Thoracic aorta (tissue), 2 donors: ENCODE measurements at places on chromosomes 12 and 14. TPM values are rescaled to one million over a fixed set of nuclear protein-coding genes. Genes with fewer than 3 reads are reported as not detected.
A peak's percentile ranks its signal among the peaks of the same experiment; 100 is the strongest.

- no peak for DNase-seq
Observed at GRCh38 chr12:16323010-16323409, 24.4 kb upstream of the MGST1 start.

- DNase-seq: no peak
Observed at GRCh38 chr12:107525719-107526554, 159.7 kb upstream of the PWP1 start.

GRCh38 chr14:105527826-105528585 lies 1.6 kb downstream of the TMEM121 start:
- DNase-seq: no peak

Gene SOX5
- 37.0 TPM for total RNA-seq

DNA sequence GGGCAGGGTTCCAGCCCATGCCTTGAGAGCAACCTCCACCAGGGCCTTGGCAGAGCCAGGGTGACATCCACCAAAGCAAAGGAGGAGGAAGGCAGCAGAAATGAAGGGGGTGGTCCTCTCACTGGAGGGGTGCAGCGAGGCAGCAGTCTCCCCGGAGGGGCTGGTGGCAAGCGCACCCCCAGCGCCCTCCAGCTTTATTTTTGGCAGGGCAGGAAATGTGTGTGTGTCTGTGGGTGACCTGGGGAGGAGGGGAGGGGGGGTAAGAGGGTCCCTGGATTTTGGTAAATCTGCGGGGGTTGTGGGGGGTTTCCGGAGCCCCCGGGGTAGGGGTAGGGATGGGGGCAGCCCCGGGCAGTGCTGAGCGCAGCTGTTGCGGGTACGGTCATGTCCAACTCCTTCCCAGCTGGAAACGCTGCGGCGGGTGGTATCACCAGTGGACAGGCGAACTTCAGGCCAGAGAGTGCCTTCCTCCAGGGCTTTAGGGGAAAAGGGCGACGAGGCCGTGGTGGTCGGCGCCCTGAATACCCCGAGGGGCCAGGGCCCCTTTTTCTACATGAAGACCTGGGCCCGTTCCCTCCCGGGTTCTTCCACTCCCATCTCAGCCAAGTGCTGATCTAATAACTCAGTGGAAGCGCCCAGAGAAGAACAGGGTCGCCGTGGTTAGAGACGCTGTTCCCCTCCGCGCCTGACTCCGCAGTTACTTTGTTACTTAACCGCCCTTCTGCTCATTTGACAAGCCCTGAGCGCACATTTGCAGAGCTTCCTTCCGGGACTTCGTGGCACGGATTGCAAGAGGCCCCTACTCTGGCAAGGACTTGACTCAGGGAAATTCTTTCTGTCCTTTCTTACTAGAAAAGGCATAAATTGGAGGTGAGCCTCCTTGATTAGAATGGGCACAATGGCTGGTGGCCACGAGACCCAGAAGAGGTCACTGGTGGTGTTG lies 55.2 kb downstream of the FOS start:
- no peak for DNase-seq

Gene SLC5A8
- not detected for total RNA-seq

Gene PRH2
- not detected for total RNA-seq

GRCh38 chr12:41537522-41537921 lies 349.4 kb downstream of the PDZRN4 start:
- no peak for DNase-seq

DNA sequence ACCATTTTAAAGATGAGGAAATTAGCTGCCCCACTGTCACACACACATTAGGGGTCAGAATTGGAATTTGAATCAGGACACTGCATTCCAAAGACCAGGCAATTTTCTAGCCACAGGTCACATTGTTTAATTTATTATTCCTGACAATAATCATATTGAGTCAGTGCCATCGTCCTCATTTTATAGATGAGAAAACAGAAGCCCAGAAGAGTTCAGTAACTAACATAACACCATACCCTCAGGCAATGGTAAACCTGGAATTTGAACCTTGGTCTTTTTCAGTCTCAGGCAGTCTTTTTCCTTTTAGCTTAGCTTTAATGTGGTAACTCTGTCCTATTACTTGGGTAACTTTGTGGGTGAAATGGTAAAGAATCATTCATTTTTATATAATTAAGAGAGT lies 330.3 kb upstream of the SYT1 start:
- no peak for DNase-seq

Gene LRTM2
- total RNA-seq: not detected

GRCh38 chr12:94832780-94833681 lies 170.5 kb downstream of the NDUFA12 start:
- DNase-seq: no peak

DNA sequence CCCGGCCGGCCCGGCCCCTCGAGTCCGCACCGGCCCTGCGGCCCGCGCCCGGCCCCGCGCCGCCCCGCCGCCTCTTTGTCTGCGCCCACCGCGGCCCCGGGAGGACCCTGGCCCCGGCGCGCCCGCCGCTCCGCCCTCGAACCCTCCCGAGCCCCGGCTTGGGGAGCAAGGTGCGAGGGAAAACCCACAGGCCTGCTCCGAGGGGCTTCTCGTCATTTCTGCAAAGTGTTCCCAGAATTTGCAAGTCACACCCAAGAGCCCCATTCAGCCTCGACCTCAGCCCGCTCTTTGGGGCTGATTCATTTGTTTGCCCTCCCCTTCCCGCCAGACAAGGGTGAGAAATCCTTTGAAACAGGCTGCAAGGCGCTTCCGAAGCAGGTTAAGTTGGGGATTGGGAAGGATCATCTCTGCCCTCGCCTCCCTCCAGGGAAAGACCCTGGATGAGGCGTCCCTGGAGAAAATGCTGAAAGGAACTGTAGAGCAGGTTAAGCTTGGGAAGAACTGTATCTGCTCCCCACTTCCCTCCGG lies 325 bp upstream of the CLIP1 start:
- no peak for DNase-seq

- no peak for DNase-seq
Observed at GRCh38 chr12:116861320-116861719, 19.9 kb downstream of the HRK start.

DNA sequence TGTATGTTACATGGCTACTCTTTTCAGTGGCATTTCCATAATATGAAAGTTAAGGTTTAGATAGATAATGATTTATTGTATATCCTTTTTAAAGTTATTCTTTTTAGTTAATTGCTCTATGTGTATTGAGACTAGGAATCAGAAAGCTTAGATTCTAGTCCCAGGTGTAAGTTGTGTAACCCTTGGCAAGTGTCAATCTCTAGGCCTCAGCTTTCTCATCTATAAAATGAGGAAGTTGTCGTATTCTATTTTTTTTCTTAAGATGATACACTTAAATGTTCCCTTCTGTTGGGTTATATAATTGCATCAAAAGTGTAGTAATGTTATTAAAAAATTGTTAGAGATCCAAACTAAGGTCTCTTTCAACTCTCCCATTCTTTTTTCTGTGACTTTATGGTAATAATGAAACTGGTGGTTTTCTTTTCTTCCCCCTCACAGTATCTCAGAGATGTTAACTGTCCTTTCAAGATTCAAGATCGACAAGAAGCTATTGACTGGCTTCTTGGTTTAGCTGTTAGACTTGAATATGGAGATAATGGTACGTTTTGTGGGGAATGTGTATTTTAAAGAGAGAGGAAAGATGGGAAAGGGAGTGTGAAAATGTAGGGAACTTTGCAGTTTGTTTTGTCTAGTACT lies 4.1 kb downstream of the RTRAF start:
- no peak for DNase-seq

DNA sequence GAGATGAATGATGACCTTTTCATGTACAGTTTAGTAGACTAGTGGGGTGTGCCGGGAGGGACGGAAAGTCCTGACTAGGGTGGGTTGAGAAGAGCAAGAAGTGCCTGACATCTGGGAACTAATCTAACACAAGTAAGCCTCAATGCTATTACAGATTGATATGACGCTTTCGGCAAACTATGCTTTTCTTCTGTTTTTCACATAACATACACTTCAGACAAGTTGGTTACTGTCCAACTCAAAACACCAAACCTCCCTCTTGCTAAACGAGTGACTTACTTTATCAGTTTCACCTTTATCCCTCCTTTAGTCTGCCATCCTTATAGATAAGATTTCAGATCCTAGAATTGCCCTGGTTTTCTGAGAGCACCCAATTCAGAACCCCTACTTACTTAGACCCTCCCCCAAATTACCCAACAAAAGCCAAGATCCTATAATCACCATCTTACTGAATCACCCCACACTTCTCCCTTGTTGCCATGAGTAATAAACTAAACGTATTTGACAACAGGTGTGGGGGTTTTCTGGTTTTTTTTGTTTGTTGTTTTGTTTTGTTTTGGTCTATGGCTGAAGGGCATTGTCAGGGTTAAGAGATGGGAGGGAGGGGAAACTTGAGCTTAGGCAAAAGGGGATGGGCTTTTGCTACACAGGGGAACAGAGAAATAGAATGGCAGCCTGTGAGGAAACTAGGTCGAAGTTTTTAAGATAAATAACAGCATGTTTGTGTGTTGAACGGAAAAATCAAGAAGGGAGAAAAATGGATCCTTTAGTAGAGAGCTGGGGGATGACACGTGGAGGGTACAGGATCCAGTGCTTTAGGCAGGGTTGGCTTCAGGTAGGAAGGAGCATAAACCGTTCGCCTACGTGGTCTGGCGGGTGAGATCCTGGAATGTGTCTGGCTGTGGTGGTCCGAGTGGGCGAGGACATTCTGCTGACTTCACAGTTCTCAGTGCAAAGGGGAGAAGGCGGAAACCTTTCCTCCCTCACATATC lies 6.1 kb upstream of the PSMA3 start:
- DNase-seq: no peak

GRCh38 chr12:52370926-52371608 lies 3.8 kb upstream of the KRT85 start:
- DNase-seq: peak; percentile 48

- DNase-seq: no peak
Observed at GRCh38 chr14:57136669-57137328, 131.9 kb downstream of the EXOC5 start.

DNA sequence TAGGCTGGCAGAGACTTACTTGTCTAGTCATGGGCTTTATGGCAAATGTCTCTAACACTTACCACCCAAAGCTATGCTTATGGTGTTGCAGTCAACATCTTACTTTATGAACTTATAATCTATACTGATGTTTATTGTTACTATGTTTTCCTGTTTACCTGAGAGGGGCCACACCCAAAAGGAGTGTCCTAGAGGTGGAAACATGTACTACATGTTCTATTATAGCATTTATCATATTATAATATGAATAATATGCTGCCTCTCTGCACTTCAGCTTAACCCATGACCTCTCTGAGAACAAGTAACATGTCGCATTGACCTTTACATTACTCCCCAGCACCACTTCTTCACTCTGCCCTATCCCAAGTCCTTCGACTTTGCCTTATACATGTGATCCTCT lies 501.8 kb downstream of the ETNK1 start:
- no peak for DNase-seq
